ENCODE measurements at places on chromosomes 12 and 14.

GRCh38 chr14:77278461-77279230 lies 7.6 kb upstream of the NGB start:
- no peak for DNase-seq

DNA sequence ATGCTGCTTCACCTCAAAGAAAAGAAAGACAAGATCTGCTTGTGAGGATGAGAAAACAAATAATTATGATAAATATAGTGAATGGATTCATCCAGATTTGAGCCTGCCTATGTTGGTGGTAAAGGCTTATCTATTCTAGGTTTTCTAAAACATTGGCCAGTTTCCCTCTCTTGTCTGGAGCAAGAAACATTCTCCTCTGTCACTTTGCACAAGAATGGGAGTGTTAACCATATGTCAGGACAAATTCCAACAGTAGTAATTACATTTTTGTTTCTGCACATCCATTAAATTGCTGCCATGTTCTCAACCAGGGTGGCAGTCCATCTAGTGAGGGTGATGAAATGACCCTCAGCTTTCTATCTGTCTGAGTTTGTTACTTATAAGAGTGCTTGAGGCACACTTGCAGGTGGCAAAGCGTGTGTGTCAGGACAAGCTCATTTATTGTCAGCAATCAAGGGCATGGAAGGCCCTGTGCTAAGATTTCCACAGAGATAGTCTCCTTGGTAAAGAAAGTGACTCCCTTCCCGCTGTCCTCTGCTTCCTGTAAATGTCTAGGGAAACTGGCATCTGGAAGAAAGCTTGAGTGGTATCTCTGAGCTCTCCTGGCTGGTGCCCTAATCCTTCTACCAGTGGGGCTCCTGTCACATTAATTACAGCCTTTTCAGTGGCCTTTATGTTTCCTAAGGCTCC lies 502.1 kb upstream of the FLRT2 start:
- no peak for DNase-seq

DNA sequence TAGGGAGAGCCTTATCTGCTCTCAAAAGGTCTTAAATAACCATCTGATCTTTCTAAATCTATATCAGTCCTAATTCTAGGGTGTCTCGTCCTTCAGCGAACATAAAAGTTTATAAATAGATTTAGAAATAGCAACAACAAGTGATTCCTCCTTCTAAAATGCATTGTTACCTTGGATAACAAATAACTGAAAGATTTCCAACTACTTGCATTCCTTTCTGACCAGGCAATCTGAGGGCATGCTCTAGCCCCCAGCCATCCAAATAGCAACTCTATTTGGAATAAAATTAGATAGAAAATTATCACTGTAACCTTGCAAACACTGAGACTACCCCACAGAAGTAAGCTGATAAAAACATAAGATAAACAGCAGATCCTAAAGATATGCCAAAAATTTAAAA lies 21.8 kb upstream of the KRR1 start:
- DNase-seq, result no peak

DNA sequence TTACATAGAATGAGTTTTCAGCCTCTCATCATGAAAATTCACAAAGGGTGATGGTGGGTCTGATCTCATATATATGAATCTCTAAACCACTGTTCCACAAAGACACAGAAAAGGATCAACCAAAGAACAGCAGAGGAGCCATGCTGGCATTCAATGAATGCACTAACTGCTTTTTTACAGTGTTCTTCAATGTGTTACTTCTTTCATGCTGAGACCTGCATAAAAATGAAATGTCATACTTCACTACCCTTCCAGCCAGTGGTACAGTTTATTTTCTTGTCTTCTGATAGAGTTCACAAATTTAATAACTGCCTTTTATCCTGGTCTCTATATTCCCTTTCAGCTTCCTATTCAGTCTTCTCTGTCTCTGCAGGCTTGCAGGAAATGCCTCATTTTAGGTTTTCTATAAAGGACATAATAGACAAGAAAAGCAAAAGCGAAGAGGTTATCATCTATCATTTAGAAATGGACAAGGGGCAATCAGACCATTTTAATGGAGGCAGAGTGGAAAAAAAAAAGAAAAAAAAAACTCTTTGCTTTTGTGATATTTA lies 836.7 kb upstream of the FOXG1 start:
- no peak for DNase-seq

- peak; percentile 91 for DNase-seq
Observed at GRCh38 chr12:124463341-124463921, 104.0 kb downstream of the NCOR2 start.

- DNase-seq, result no peak
Observed at GRCh38 chr14:99574099-99574880, 29.7 kb downstream of the CCDC85C start.

DNA sequence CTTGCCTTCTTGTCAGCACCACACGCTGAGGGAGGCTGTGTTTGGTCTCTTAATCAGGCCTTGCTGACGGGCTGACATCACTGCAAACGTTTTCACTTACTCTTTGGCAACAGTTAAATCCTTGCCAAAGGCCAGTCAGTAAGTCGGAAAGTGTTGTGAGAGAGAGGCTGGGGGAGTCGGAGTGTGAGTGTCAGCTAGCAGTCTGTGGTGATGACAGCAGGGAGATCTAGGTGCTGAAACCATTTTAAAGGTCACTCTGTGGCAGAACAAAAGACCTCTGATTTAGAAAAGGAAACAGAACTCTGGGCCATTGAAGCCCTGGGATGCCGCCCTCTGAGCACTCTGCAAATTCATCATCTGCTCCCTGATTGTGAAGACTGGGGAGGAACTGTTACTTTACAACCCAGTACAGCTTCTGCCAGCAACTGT lies 143.5 kb downstream of the PAX9 start:
- DNase-seq, result no peak

DNA sequence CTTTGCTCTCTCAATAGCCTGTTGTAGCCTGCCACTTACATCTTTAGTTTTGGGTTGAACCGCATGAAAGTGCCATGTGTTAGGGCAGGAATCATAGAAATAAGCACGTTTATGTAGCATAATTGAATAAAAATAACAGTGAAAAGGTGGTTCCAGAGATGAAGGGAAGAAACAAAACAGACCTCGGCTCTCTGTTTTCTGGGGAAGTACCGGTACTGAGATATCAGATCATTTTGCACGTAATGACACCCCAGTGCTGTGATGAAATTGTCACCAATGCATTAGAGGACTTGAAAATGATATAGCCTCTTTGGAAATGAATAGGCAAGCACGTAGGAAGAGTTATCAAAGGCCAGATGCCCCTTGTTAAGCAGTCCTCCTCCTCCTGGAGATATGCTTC lies 42.5 kb upstream of the DLK1 start:
- DNase-seq, result no peak

DNA sequence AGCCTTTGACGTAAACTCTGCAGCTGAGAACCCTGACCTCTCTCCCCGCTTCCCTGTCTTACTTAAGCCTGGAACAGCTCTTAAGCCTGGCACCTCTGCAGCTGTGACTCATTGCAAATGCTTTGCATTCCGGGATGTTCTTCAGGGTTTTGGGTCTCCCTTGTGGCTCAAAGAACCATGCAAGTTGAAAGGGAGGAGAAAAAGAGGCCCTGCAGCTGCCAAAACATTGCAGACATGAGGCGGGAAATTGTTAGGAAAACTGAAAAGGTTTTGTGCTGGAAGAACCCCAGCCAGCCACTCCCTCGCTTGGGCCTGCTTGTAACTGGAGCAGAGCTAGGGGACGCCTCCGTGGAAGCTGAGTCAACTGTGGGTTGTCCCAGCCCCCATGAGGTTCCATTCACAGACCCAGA lies 60.2 kb upstream of the FERMT2 start:
- no peak for DNase-seq
